ENCODE measurements at places on chromosomes 2 and 18.

- DNase-seq: no peak
Observed at GRCh38 chr2:1869987-1870386, 125.7 kb upstream of the PXDN start.

GRCh38 chr18:49858309-49859020 lies 45.1 kb upstream of the ACAA2 start:
- no peak for DNase-seq

DNA sequence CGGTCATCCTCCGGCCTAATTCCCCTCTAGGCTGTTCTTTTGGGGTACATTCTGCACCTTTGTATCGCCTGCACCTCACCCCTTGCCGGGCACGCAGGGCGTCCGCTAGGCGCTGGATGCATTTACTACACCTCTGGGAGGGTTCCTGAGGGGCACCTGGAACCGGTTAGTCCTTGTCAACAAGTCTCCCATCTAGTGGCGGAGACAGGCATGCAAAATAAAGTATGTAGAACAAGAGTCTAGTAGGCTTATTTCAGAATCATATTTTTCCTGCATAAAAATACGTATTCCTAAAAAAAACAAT lies 705 bp upstream of the TEX261 start:
- DNase-seq: peak; percentile 67

GRCh38 chr2:70143314-70144150 lies 47.3 kb downstream of the C2orf42 start:
- DNase-seq: peak; percentile 74

GRCh38 chr18:41324934-41325333 lies 630.1 kb upstream of the PIK3C3 start:
- no peak for DNase-seq

DNA sequence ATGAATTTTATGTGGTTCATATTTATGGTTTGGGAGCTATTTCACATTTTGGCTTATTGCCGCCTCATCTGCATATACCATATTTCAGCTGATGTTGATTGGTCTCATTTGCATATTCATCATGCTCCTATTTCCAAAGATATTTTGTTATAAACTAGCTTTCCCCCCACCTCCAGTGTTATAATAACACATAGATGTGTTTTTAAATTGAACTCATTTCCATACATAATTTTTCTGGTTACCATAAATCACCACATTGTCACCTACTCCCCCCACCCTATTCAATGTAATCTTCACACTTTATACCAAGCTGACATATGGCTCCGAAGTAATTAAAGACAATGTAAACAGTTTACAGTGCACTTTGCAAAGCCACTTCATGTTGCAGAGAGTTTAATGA lies 101.2 kb downstream of the FSHR start:
- no peak for DNase-seq

DNA sequence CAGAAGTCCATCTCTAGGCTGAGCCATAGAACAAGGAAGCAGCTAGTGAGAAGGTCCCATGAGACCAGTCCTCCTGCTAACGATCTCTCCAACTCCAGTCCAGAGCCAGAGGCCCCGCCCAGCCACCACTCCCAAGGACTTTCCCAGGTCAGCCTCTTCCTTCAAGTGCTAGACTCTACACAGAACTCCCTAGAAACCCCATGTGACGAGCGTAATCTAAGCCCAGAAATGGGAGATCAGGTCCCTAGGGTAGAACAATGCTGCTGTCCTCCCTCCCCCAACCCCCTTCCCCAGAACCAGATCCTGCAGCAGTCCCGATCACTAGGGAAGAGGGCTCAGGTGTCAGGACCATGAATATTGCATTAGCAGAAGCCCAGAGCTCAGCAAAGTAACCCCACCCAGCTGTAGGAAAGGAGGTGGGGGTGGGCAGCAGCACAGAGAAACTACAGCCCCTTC lies 6.9 kb downstream of the DCTN1 start:
- DNase-seq: no peak

GRCh38 chr2:69411120-69411519 lies 24.1 kb upstream of the GFPT1 start:
- DNase-seq: no peak

DNA sequence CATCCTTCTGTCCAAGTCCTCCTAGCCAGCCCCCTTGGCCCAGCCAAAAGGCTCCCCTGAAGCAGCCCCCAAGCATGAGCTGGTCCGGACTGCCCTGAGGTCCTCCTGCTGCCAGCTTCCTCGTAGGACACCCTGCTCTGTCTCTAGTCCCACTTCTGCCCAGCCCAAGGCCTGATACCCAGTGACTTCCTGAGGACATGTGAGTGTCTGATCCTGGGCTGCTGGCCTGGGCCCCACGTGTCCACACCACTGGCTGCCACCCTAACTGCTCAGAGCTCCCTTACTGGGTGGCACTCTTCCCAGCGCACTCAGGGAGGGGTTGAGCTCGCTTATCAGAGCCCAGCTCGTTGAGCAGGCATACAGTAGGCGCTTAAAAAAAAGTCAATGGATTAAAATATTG lies 34.4 kb upstream of the PDIA6 start:
- no peak for DNase-seq

DNA sequence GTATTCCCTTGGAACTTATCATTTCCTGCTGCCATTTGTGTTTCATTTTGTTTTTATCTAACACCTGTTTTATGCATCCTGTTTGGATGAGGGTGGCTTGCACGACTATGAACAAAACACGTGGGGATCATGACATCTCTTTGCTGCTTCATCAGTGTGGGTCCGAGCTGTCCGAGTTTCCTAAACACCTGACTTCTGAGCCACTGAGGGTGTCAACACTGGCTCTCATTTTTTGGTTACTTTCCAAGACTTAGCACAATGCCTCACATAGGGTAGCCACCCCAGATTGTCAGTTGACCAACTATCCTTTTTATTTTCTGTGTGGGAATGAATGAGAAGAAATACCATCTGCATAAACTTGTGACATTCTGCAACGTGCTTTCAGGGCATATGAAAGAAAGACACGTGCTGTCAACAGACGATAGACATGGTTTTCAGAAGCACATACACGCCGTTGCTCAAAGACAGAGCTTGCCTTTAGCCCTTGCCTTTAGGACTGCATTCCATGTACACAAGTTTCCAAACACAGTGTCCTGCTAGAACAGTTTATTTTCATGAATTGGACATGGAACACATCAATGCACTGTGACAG lies 166.7 kb downstream of the MYT1L start:
- no peak for DNase-seq

GRCh38 chr18:63177259-63177658 lies 142.3 kb downstream of the BCL2 start:
- no peak for DNase-seq

GRCh38 chr2:159230145-159230877 lies 56.2 kb downstream of the WDSUB1 start:
- DNase-seq: no peak

DNA sequence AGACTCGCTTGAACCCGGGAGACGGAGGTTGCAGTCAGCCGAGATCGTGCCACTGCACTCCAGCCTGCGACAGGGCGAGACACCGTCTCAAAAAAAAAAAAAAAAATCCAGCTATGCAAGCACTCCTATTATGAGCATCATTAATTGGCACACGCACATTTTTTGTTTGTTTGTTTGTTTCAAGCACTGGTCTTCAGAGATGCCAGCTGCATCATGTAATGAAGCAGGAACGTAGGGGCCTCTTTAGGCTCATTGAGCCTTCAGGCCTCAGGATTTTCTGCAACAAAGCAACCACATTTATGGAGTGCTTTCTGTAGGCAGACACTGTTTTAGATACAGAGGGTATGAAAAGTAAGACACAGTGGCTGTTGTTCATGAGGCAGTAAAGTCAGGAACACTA lies 585.8 kb downstream of the CNTNAP5 start:
- no peak for DNase-seq

GRCh38 chr2:175275539-175275938 lies 94.0 kb upstream of the ATP5MC3 start:
- no peak for DNase-seq

GRCh38 chr18:74836296-74837139 lies 238.8 kb downstream of the ZNF407 start:
- no peak for DNase-seq

GRCh38 chr18:47100212-47100831 lies 50.0 kb downstream of the HDHD2 start:
- peak; percentile 56 for DNase-seq

DNA sequence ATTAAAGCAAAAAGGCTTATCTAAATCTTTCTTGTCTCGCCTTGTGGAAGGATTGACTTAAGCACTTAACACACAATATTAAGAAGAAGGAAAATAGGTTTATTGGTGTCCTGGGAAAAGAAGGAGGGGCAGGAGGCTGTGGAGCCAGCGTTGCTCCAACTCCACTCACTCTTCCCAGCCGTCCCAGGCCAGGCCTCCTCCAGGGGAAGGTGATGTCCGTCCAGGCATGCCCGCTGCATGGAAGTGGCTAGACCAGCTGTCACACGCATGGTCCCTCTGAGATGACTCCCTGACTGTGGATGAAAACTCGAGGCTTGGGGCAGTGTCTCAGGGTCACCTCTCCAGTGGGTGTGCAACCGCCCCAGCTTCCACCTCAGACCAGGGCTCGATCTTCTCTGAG lies 281.1 kb downstream of the GALR1 start:
- no peak for DNase-seq

DNA sequence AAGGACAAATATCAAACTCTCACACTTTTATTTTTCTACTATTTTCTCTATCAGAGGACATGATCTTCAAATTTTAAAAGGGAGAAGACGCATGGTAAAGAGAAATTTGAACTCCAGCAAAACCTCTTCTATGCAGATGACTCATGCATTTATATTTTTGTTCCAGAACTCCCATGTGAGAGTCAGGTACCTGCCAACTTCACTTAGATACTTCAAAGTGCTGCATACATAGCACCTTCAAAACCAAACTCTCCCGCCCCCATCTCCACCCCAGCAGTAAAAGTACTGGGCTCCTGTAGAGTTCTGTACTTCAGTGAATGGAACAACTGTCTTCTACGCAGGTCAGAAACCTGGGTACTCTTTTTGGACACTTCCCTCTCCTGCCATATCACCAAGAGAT lies 398.3 kb downstream of the TGIF1 start:
- no peak for DNase-seq

DNA sequence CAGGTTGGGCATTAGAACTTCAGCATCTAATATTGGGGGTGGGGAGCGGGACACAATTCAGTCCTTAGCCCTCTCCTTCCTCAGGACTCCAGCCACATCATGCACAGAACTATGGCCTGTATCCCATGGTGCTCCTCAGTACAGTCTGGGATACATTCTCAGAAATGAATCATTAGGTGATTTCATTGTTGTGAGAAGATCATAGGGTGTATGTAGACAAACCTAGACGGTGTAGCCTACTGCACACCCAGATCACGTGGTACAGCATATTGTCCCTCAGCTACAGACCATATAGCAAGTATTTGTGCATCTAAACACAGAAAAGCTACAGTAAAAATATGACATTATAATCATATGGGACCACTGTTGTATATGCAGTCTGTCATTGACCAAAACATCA lies 23.2 kb upstream of the IMP4 start:
- DNase-seq: no peak

- no peak for DNase-seq
Observed at GRCh38 chr2:85395912-85396475, 14.2 kb downstream of the CAPG start.

- no peak for DNase-seq
Observed at GRCh38 chr2:24220554-24221291, 45.9 kb downstream of the FAM228A start.

Measured in CD4-positive, alpha-beta memory T cell (primary cell).